ENCODE measurements at places on chromosomes 3 and 15. TPM values are rescaled to one million over a fixed set of nuclear protein-coding genes. Genes with fewer than 3 reads are reported as not detected.

The SH3GL3 gene
- 9.3 TPM for polyA plus RNA-seq

The ENTPD3 gene
- 2.4 TPM for polyA plus RNA-seq

The ALDH1A2 gene
- polyA plus RNA-seq, result 289 TPM

The TMEM212 gene
- 0.19 TPM for polyA plus RNA-seq

The LRRIQ4 gene
- polyA plus RNA-seq, result 0.17 TPM

The CSTA gene
- 0.69 TPM for polyA plus RNA-seq

The P2RY14 gene
- 0.90 TPM for polyA plus RNA-seq

The WDR49 gene
- 2.5 TPM for polyA plus RNA-seq

The SLC24A1 gene
- polyA plus RNA-seq, result 22.3 TPM

The NRROS gene
- polyA plus RNA-seq, result 3.2 TPM

The PLIN1 gene
- 0.68 TPM for polyA plus RNA-seq

The ACOX2 gene
- 38.8 TPM for polyA plus RNA-seq

The ASB14 gene
- polyA plus RNA-seq, result 0.77 TPM

The UROC1 gene
- 0.08 TPM for polyA plus RNA-seq

The LRRK1 gene
- polyA plus RNA-seq, result 2.9 TPM

The SCAMP2 gene
- 76.5 TPM for polyA plus RNA-seq

The SAMMSON gene
- not detected for polyA plus RNA-seq

The RFTN1 gene
- 29.6 TPM for polyA plus RNA-seq

The ACP3 gene
- 75.6 TPM for polyA plus RNA-seq

The THUMPD3 gene
- polyA plus RNA-seq, result 62.4 TPM

The RTP1 gene
- not detected for polyA plus RNA-seq

The DAZL gene
- 0.07 TPM for polyA plus RNA-seq

The DVL3 gene
- polyA plus RNA-seq, result 70.0 TPM

The CHST2 gene
- 28.4 TPM for polyA plus RNA-seq

The SKIL gene
- polyA plus RNA-seq, result 39.4 TPM

The EMC7 gene
- polyA plus RNA-seq, result 91.7 TPM

The CPNE9 gene
- 0.14 TPM for polyA plus RNA-seq

The THSD4 gene
- polyA plus RNA-seq, result 36.8 TPM

The EXOSC7 gene
- polyA plus RNA-seq, result 45.4 TPM

The MUC4 gene
- 1.0 TPM for polyA plus RNA-seq

The AHSG gene
- 0.38 TPM for polyA plus RNA-seq

The RHCG gene
- 3.1 TPM for polyA plus RNA-seq

The GOLGA6L7 gene
- polyA plus RNA-seq, result 0.32 TPM

The POPDC2 gene
- polyA plus RNA-seq, result 3.5 TPM

The PPARG gene
- polyA plus RNA-seq, result 27.9 TPM

The IFT57 gene
- 102 TPM for polyA plus RNA-seq

All from right renal pelvis (tissue), 4 donors.